ENCODE measurements at places on chromosomes 7 and 10.

DNA sequence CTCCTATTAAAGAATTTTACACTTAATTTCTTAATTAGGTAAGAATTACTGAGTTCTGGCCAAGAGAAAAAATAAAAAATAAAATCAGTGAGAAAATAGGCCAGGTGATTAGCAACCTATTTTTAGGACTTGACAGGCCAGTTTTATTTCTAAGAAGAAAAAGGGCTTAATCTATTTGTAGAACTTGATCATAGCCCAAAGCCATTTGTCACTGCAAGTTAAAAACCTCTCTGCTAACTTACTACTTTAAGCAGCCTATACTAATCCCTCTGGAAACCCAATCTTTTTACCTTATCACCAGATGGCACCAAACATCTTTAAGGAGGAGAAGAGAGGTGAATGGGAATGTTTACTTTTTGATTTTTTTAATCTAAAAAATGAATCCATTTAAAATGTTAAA lies 222.1 kb upstream of the RHOBTB1 start:
- DNase-seq: no peak

- no peak for DNase-seq
Observed at GRCh38 chr10:69578508-69578991, 5.3 kb upstream of the NEUROG3 start.

GRCh38 chr10:716821-717220 lies 27.4 kb upstream of the DIP2C start:
- DNase-seq: no peak

DNA sequence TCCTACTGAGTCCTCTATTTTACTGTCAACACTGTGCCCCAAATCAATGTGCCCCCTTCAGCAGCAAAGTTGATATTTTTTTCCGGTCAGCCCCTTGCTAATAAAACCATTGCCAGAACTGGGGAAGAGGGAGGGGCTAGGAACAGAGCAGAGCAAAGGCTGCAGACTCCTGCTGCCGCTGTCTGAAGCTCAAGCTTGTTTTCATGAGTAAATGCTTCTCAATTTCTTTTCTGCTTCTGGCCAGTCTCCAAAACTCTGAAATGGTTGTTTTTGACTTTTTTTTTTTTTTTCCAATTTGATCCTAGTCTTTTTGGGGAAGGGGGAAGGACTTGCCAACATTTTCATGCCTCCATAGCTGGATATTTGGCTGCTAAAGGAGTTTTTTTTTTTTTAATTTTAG lies 26.7 kb upstream of the PROSER2 start:
- no peak for DNase-seq

GRCh38 chr10:96797485-96797884 lies 34.6 kb upstream of the LCOR start:
- DNase-seq: no peak

DNA sequence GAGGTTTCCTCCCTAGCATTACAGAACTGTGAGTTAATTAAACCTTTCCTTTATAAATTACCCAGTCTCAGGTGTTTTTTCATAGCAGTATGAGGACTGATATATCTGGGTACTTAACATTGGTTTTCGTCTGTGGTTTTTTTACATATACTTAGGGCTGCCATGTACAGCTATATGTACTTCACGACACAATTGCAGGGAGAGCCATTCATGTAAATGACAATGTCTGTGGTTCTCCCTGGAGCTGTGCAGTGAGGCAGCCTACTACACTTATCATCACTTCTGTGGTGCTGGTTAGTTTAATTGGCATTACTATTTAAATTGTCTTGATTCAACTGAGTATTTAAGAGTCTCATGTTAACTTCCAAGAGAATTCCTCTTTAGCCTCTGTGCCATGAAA lies 40.7 kb downstream of the AVL9 start:
- DNase-seq: no peak

GRCh38 chr7:124089621-124090020 lies 56.8 kb upstream of the TMEM229A start:
- no peak for DNase-seq

- DNase-seq: no peak
Observed at GRCh38 chr10:127679642-127680255, 57.2 kb upstream of the FOXI2 start.

GRCh38 chr10:78805176-78805575 lies 263.6 kb upstream of the ZMIZ1 start:
- DNase-seq: no peak

DNA sequence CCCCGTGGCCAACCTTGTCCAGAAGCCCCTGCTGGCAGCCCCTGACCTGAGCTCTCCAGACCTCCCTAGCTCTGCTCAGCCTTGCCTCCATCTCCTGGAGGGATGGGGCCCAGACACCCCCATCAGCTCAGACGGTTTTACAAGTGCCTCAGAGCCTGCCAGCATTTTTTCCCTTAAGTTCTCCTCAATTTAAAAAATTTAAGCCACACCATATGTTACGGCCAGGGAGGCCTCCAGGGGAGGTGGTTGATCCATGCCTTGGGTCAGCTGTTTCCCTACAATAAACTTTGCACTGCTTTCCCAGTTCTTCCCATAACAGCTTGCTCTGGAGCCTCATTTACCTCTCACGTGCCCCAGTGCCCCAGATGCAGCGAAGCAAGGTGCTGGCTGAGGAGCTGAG lies 143.5 kb downstream of the RGS10 start:
- no peak for DNase-seq

GRCh38 chr10:33952692-33953360 lies 618.4 kb upstream of the NRP1 start:
- DNase-seq: no peak

DNA sequence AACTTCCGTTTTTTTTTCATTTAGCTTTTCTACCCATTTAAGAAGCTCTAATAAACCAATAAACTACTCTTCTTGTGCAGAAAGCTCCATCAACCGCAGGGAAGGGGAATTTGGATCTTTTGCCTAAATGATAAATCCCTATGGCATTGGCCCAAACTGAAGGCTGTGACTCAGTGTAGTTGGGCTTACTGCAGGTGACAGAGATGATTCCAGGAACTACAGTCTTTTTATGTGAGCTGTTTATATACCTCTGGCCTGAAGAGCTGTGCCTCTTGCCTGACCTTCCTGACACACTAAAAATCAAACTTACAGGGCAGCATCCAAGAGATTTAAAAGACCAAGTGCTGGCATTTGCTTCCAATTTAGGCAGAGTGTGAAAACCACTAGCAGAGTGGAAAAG lies 25.2 kb downstream of the ABCB1 start:
- DNase-seq: no peak

GRCh38 chr7:46071601-46072000 lies 150.5 kb upstream of the IGFBP3 start:
- no peak for DNase-seq

GRCh38 chr7:18497082-18497481 lies 1.5 kb downstream of the HDAC9 start:
- DNase-seq: no peak

DNA sequence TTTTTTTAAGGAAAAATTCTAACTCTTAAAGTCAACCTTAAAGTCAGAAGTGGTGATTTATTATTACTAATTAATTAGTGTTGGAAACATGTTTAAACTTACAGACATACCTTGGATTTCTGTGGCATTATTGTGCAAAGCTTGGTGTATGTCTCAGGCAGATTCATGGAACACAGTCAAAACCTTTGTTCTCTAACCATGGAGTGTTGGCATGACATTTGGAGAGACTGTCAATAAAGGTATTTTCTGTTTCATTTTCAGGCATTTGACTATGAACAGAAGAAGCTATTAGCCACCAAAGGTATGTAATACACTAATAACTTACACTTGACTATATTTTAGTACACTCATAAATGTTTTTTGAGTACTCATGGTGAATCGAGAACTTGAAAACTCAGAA lies 293.7 kb downstream of the BICC1 start:
- no peak for DNase-seq

GRCh38 chr7:52475001-52475582 lies 560.3 kb upstream of the POM121L12 start:
- DNase-seq: no peak

- no peak for DNase-seq
Observed at GRCh38 chr7:69429911-69430383, 168.3 kb upstream of the AUTS2 start.

DNA sequence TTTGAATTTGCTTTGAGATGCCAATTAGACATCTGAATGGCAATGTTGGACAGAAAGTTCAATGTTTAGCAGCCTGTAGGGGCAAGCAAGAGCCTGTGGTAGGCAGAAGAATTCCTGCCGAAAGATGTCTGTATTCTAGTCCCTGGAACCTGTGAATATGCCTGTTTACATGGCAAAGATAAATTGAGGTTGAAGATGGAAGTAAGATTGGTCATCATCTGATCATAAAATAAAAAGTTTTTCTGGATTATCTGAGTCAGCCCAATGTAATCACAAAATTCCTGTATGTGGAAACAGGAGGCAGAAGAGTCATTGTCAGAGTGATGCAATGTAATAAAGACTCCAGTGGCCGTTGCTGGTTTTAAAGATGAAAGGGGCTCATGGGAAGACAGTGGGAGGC lies 430.5 kb downstream of the MDFIC start:
- no peak for DNase-seq

DNA sequence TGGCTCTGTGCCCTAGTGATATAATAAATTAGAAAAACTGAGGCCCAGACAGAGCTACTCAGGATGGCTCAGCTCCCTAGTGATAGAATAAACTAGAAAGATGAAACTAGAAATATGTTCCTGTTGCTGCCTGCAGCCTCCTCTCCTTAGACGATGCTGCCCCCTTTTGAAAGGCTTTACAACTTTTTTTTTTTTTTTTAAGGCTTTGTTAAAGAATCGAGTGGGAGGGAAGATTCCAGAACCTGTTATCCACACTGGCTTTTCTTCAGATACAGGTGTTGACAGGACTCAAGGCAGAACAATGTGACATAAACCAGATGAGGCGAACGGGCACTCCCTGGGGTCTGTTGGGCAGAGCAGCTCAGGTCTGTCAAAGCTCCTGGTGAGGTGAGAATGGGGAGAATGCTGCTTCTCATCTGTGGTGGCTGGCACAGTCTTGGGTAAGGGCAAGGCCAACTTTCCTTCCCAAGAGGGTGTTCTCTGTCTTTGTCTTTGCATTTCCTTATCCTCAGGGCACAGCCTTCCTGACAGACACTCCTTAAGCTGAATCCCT lies 175.1 kb downstream of the COBL start:
- no peak for DNase-seq

DNA sequence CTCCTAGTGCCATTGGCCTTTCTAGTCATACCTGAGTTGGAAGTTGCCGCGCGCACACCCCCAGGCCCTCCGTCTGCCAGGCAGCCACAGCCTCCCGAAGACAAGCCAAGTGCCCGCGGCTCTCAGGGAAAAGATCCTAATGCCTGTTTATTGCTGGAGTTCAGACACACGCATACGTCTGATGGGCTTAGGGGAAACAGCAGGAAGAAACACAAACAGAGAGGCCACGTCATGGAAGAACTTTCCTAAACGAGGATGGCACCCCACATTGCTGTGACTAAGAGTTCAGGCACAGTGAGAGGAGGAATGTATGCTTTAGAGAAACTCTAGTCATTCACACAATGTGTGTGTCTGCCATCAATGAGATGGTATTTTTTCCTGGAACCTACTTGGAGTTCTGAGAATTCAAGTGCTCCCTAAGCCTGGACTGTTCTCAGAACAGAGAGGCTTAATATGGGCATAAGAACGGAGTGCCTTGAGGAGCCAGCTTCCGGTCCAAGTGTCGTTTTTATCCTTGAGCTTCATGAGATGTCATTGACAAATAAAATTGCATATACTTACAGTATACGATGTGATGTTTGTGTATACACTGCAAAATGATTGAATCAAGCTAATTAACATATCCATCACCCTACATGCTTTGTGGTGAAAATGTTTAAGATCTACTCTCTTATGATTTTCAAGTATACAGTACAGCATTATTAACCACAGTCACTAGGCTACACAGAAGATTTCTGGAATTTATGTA lies 11.6 kb upstream of the RBP3 start:
- no peak for DNase-seq

All from activated CD4-positive, CD25-positive, alpha-beta regulatory T cell (primary cell).